NCI-H774 (cell line): ENCODE measurements at places on chromosomes 12 and 14.

- DNase-seq = no peak
Measured at GRCh38 chr12:18700271-18700670, 37.5 kb downstream of the PLCZ1 start.

- DNase-seq = no peak
Measured at GRCh38 chr12:26271889-26272492, 76.6 kb downstream of the SSPN start.

- no peak for DNase-seq
Measured at GRCh38 chr14:22887990-22888378, 5.0 kb downstream of the REM2 start.

DNA sequence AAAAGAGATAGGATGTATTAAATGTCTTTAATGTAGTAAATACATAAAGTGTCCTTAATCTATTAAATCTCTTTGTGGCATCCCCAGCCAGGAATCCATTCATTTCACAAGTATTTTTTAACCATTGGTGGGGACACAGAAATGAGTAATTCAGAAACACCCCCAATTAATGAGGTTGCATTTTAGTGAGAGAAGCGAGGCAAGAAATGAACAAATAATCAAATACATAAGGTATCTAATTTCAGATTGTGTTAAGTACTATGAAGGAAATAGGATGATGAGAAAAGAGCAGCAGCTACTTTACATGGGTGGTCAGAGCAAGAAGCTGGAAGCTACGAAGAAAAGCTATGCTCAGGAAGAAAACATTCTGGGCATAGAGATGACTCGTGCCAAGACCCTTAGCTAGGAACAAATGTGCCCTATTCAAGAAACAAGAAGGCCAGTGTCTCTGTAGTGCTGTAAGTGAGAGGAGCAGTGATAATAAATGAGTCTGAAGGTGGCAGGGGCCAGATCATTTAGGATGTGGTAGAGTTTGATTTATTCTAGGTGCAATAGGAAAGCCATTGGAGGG lies 60.5 kb upstream of the IGF1 start:
- no peak for DNase-seq

DNA sequence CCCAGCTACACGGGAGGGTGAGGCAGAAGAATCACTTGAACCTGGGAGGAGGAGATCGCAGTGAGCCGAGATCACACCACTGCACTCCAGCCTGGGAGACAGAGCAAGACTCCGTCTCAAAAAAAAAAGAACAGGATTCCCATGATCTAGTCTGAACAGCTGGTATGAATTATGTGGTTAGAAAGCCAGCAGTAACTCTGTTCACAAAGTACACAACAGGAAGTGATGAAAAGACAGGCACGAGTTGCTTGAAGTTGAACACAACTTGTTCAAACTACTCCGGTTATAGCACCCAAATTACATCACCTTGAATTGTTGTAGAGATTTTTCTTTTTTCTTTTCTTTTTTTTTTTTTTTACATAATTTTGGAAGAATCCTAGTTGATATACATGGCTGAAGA lies 238.8 kb upstream of the RGS6 start:
- no peak for DNase-seq

DNA sequence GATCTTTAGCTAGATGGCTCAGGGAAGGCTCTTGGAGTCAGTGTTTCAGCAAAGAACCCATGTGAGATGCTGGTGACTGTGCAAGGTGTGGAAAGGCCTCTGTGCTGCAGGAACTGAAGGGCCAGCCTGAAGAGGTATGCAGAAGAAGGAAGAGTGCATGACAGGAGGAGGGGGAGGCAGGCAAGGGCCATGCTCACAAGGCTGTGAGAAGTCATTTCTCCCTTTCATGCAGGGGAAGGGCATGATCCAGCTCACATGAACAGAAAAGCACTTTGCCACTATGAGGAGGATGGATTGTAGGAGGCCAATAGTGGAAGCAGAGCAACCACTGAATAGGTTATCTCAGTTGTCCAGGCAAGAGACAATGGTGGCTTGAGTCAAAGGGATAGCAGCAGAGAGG lies 83.7 kb downstream of the SSPN start:
- no peak for DNase-seq

DNA sequence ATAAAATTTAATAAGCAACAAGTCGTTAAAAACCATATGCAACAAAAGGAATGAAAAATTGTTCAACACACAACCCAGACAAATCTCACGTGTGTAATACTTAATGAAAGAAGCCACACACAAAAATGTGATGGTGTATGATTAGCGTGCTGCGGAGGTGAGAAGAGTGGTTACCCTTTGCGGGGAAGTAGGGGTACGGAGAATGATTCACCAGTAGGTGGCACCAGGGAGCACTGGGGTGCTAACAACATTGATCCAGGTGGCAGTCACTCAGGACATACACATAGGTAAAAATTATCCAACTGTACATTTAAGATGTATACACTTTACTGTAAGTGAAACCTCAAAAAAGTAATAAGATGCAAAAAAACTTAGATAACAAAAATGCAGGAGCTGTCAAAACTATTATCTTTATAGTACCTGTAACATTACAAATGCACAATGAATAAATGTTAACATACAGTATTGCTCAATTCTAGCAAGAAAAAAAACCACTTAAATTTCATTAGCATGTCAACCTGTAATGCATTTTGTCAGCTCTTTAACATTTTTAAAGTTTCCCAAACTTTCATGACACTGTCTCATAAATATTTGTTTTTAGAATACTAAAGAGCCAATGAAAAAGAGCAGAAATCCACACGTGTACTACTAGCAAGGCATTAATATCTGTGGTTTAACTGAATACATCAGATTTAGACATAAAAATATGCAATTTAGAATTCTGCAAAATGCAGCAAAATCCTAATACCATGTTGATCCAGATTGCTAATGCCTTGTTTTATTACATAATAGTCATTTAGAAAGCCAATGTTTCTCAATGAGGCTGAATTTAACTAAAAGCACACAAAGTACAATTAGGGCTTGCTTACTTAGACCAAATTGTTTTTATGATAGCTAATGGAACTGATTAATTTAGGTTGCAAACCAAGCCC lies 46.7 kb downstream of the TMCC3 start:
- no peak for DNase-seq

DNA sequence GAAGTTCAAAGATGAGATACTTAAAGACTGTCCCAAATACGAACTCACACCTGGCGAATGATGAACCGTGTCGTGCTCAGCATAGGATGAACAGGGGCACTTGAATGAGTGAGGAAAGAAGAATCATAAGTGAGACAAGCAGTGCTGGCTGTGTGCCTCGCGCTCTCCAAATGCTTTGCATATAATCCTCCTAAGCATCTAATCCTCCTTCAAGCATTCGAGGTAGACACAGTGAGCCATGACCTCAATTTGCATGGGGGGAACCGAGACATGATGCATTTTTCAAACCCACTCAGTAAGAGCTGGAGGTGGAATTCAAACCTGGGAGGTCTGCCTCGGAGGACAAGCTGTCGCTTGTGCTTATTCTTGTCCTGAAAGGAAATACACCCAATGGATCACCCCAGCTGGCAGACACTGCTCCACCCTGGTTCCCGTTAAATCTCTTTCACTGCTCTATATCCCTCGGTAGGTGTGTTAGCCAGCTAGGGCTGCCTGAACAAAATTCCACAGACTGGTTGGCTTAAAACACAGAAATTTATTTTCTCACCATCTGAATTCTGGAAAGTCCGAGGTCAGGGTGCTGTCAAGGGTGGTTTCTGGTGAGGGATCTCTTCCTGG lies 274.0 kb downstream of the SLC15A4 start:
- DNase-seq = no peak

- no peak for DNase-seq
Measured at GRCh38 chr14:100914597-100915021, 11.1 kb upstream of the RTL1 start.

GRCh38 chr14:105055736-105056302 lies 9.4 kb downstream of the GPR132 start:
- DNase-seq = no peak

DNA sequence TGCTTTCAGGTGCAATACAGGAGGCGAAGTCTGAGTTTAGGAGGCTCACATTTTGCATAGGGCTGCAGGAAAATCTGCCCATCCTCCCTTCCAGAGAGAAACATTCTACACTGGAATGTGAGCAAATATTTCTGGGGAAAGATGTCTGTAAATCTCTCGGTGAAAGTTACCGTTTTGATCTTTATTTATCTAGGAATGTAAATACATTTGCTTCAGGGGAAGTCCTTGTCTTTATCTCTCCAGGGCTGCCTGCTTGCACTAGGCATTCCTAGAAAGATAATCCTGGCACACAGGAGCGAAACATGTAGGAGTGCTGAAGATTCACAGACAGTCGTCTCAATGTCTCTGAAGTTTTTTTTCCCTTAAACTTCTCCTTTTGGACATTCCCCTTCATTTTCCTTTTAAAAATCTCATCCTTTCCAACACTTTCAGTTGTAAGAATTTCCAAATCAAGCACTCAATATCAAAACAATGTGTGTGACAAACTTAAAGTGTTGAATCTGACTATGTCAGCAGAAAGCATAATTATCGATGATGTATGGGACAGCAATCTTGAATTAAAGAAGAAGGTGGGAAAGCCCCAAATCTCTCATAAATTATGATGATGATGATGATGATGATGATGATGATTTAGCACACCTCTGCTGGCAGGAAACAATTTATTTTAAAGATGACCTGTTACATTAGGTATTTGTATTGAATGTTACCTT lies 113.4 kb upstream of the RESF1 start:
- DNase-seq = no peak

DNA sequence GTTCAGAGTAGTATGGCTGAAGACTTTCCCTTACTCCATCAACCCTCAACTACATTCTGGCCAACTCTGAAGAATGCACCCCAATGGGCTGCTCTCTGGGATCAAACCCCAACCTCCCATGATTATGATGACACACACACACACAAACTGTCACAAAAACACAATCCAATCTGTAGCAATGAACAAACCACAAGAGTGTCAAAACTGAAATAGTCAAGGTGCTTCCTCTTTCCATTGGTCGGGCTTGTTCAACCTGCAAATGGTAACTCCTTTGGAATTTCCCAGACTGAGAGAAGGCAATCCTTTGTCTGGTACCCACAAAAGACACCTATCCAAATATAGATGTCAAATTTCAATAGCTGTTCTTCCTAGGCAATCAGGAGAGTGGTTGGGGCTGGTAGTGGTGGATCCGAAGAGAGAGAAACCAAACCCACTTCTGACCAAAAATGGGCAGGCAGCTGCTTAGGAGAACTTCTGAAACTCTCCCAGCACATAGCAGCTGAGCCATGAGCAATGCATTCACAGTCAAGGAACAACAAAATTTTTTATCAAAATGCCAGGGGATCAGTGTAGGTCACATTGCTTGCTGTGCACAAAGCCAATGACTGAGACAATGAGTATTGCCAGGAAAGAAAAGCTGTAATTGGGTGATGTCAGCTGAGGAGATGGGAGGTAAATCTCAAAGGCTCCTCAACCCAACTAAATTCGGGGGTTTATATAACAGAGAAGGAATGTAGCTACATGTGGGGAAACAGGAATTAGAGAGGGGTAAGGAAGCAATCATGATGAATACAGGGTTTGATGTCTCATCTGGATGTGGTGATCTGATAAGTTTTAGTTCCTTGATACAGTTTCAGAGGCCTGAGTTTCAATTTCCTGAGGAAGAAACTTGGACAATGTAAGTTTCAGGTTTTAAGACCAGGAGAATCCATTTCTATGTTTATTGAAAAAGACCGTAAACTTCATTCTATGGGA lies 191.4 kb downstream of the KITLG start:
- DNase-seq = no peak
